ENCODE measurements at places on chromosomes 5 and 9.
A peak's percentile ranks its signal among the peaks of the same experiment; 100 is the strongest.

- DNase-seq: no peak
Observed at GRCh38 chr9:91193087-91193657, 168.5 kb downstream of the AUH start.

GRCh38 chr5:95930141-95930930 is 31.3 kb downstream of the ELL2 start:
- no peak for DNase-seq

- DNase-seq: peak; percentile 15
Observed at GRCh38 chr5:156396063-156396829, 69.3 kb downstream of the SGCD start.

- no peak for DNase-seq
Observed at GRCh38 chr9:116059466-116059865, 94.1 kb upstream of the PAPPA start.

DNA sequence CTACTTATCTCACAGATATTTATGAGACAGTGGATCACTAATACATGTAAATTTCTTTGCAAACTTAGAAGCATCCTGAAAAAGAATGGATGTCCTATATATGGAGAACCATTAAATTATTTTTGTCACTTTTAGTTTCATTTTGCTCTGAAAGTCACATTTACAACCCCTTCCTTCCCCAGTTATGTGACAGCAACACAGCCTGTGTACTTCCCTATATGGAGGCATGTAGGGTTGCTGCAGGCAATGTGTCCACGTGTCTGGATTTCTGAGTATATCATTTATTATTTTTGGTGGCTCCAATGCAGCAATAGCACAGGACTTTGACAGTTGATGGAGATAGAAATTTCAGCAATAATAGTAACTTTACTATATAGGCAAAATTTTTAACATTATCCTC is 156.4 kb downstream of the ST8SIA4 start:
- no peak for DNase-seq

GRCh38 chr9:34501889-34502425 is 20.8 kb downstream of the ENHO start:
- peak; percentile 72 for DNase-seq

- no peak for DNase-seq
Observed at GRCh38 chr5:6543830-6544560, 88.8 kb downstream of the NSUN2 start.

DNA sequence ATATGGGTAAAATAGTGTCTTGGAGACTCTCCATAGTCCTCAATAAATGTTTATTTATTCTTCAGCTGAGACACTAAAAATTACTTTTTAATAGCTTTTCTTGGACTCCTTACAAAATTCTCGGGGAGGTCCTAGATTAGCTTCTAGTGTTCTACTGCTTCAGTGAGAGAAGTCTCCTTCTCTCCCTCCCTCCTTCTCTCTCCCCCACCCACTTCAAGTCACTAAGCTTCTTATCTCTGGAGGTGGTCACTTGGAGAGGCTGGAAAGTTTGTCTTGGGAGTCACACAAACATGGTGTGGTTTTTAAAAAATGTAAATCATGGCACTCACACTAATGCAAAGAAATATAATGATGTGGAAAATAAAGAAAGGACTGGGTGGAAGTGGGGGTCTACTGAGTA is 64.1 kb downstream of the SEMA6A start:
- DNase-seq: no peak

DNA sequence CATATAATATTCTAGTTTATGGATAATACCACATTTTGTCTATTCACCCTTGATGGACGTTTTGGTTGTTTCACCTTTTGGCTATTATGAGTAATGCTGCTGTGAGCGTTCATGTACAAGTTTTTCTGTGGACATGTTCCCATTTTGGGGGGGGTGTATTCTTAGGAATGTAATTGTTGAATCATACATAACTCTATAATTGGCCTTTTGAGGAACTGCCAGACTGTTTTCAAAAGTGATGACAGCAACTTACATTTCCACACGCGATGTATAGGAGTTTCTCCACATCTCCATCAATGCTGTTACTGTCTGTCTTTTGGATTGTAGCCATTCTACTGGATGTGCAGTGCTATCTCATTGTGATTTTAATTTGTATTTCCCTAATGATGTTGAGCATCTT is 69.8 kb downstream of the SLC46A2 start:
- DNase-seq: no peak

- DNase-seq: no peak
Observed at GRCh38 chr9:13690595-13690994, 411.1 kb upstream of the MPDZ start.

- DNase-seq: peak; percentile 71
Observed at GRCh38 chr9:126423142-126423915, 96.7 kb downstream of the MVB12B start.

- no peak for DNase-seq
Observed at GRCh38 chr9:8599937-8600336, 800.4 kb upstream of the DMAC1 start.

DNA sequence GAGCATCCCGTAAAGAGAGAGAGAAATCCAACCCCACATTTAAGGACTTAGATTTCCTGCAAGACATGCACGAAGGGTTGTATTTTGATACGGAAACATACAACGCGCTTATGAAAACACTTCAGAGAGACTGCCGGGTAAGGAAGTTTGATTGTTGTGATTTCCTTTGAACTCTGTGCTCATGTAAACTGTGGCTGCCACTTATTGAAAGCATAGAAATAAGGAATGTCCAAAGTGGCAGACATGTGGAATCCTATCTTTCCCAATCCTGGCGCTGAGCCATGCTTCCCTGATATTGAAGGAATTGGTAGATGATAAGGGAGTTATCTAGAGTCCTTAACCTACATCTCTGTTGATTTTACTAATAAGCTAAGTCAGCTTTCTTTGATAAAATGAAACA is 119.4 kb downstream of the PRKACG start:
- no peak for DNase-seq

DNA sequence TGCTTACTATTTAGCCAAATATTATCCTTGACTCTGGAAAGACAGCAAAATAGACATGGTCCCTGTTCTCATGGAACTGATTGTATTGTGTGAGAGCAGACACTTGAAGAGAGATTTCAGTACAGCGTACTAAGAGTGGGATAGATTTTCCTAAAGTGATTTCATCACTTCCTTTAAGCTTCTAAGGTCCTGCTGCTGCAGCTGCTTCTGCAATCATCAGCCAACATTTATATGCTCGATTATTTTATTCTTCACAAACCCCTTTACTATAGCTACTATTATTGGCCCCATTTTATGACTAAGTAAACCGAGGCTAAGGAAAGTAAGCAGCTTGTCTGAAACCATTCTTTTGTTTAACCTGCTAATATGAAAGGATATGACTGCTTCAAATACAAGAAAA is 137.7 kb downstream of the SPATA31D1 start:
- DNase-seq: no peak

DNA sequence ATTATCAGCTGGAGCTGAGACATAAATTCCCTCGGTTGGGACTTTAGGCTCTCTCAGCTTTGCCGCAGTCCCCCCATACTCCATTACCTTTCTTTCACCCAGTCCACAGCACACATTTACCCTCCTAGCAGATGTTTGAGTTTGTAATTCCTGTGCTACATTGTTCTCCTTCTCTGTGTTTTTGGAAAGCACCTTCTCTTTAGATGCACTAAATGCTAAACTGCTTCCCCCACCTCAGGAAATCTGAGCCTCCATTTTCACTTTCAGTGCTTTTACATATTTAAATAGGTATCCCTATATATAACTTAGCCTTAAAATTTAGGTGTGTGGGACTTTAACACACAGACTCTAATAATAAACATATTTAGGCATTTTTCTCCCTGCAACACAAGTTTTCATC is 356.9 kb downstream of the NFIB start:
- DNase-seq: no peak

DNA sequence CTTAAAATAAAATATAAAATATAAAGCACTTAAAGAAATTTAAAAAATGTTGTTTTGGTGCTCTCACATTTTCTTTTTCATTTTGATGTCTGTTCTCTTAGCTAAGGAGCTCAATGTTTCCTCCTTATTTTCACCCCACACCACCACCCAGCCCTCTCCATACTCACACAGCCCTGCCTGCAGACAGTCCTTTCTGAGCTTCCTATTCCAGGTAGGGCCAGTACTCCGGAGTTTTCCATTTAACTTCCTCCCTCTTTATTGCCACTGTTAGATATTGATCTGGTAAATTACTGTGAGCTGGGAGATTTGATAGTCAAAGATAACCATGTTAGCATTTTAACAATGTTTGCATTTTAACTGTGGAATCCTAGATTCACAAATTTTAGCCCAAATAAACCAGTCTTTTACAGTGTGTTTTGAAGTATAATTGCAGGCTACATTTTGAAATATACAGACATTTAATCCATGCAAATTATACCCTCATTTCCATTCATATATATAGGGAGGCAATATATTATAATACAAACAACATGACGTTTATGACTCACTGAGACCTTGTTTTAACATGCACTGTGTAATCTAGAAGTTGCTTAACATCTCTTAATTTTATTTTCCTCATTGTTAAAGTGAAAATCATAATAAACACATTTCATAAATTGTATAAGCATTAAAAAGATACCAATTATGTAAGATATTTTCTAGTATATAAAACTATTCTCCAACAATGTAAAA is 927.1 kb downstream of the NR2F1-AS1 start:
- DNase-seq: no peak

DNA sequence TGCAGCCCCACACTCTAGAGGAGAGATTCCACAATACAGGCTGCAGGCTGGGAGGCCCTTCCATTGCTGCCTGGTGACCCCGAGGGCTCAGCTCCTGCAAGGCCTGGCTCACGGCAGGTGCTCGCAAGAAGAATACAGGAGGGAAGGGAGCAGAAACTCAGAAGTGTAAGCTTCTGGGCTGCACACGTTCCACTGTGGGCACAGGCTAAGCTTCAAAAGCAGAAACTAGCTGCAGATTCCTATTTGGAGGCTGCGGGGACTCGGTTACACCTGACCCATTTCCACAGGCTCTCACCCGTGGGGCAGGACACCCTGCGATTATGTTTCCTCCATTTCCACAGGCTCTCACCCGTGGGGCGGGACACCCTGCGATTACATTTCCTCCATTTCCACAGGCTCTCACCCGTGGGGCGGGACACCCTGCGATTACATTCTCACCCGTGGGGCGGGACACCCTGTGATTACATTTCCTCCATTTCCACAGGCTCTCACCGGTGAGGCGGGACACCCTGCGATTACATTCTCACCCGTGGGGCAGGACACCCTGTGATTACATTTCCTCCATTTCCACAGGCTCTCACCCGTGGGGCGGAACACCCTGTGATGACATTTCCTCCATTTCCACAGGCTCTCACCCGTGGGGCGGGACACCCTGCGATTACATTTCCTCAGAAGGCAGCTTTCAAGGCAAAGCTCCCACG is 10.3 kb downstream of the LPCAT1 start:
- no peak for DNase-seq

DNA sequence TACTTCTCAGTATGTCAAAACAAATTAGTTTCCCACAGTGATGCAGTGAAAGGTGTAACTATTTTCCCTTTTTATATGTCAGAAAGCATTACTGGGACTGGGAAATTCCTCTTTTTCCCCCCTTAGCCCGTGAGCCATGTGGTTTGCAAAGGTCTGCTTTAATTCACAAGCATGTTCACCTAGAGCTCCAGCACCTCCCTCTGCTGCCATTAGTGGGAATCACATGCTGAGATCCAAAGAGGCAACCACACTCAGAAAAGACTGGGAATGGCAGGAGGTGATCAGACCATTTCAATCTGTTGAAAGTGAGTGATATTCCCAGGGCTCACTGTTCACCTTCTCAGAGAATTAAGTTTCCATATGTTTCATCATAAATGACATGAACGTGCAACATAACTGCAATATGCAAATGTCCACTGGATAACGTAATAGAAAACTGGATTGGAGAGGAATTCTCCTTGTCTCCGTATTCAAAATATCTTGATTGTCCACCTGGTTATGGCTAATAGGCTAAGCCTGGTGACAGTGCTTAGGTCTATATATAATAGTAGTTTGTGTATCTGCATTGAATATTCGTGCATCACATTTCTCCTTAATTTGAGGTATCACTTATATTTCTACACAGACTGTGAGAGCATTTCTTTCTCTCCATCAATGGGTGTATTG is 703.5 kb upstream of the WWC1 start:
- no peak for DNase-seq

- no peak for DNase-seq
Observed at GRCh38 chr9:127974769-127975261, 6.0 kb downstream of the EEIG1 start.

GRCh38 chr5:160278343-160278742 is 34.0 kb downstream of the CCNJL start:
- no peak for DNase-seq

DNA sequence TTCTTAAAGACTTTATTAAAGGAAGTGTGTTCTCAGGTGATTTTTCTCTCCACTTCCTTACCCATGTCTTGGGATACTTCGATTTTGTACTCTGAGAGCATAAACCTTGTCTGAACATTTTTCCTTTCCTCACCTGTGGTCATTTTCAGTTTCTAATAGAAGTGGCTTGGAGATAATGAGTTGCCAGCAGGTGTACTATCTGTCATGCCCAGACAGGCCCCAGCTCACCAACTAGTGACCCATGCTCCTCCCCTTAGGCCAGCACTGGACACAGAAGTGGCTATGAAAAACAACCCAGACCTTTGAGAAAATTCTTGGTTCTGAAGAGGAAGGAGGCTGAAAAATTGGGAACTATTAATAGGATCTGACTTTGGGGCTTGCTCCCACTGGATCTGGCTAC is 49.2 kb upstream of the SMIM32 start:
- DNase-seq: no peak

DNA sequence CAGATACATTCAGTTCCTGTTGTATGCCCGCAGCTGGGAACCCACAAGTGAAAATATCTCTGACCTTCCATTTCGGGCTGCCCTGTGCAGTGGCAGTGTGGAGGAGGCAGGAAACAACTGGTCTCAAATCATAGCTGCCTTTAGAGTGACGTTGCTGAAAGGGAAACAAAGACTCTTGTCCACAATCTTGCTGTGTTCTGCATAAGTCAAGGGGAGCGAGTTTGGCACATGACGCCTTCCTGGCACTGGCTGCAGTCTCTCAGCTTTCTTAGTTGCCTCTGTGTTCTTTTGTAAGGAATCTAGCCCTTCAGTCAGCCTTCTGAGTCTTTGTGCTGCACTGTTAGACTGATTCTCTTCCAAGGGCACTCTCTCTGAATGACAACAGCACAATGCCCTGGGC is 24.0 kb downstream of the ADAMTS16 start:
- DNase-seq: no peak

- no peak for DNase-seq
Observed at GRCh38 chr5:17796142-17796541, 161.9 kb downstream of the TAF11L14 start.

GRCh38 chr5:105970919-105971318 is 1699.8 kb downstream of the EFNA5 start:
- no peak for DNase-seq
